ENCODE measurements at places on chromosomes 7 and 10. TPM values are rescaled to one million over a fixed set of nuclear protein-coding genes. Genes with fewer than 3 reads are reported as not detected.

The BLNK gene
- not detected for total RNA-seq

GRCh38 chr7:20927976-20928375 lies 141.3 kb upstream of the SP8 start:
- DNase-seq: no peak

The MMP21 gene
- total RNA-seq: not detected

The FFAR4 gene
- not detected for total RNA-seq

DNA sequence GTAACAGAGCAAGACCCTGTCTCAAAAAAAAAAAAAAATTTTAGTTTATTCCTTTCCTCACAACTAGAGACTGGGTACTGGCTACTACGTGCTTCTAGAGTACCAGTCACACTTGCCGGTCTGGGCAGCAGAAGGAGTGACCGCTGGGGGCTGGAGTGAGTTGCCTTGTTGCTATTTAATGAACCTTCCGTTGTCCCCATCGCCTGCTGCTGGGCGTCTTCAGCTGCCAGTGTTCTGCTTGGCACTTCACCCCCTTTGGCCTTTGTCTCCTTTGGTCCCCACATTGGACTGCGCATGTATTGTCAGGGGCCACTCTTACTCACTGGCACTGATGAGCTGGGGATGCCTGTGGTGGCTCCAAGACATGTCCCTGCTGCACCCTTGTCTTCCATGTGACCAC lies 110.6 kb downstream of the CLEC2L start:
- no peak for DNase-seq

GRCh38 chr10:16902606-16903005 lies 85.4 kb upstream of the RSU1 start:
- DNase-seq: no peak

DNA sequence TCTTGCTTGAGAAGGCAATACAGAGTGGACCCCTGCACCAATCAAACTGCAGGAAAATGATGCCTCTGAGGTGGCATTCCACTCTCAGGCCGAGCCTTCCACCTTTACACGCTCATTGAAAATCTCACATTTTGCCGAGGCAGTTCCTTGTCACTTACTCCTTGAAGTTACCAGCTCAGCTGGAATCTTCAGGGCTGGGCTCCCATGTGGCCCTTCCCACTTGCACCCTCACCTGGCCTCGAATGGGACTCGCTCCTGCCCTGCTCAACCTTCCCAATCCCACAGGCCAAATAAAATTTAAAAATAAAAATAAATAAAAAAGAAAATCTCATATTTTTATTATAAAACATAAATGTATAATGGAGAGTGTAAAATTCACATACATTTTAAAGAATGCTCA lies 790.7 kb upstream of the COBL start:
- DNase-seq: no peak

DNA sequence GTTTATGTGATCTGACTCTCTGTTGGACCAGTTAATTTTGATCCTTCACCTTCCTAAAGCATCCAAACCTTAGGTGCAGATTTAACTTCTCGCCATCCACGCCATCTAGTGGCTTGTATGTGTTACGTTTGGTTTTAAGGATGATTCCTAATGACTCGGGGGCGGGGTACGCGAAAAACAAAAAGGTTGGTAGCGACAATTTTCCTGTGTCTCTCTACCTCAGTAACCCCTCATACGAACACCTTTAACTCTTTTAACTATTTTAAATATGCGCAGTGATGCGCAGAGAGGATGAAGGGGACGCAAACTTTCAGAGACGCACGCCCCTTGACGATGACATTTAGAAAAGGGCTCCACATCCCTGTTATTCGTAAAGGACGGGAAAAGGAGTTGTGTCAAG lies 714 bp upstream of the KCND2 start:
- no peak for DNase-seq

DNA sequence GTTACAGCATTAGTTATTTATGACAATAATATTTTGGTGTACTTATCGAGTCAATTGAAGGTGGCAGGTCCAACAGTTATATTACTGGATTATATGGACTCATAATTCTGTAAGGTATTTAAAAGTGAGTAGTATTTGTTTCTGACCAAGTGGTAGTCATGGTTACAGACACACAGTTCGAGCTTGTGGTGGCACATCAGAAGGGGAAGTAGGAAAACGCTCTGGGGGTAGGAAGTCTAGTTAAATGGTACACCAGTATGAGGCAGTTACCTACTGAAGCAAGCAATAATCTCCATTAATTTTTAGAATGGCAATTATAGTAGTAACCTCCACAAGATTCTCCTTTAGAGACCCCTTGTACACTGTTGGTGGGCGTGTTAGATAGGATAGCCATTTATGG lies 541.2 kb downstream of the ETV1 start:
- no peak for DNase-seq

DNA sequence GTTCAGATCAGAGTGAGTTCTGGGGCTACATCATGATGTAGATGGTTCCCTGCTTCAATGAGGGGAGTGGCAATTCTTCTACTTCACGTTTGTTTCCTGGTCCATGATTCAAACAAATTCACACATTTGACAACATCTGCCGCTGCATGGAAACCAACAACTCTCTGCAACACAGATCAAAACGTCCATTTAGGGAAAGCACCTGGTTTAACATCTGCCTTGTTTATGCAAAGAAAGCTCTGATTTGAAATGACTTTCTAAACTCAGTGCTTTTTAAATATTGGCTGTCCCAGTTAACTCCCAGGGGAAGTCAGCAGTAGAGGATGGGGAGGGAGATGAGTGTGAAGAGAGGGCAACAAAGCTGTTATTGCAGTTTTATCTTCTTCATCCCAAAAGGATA lies 93.8 kb downstream of the GAD2 start:
- DNase-seq: no peak

The TMEM270 gene
- not detected for total RNA-seq
